ENCODE measurements at places on chromosomes 3 and 15. TPM values are rescaled to one million over a fixed set of nuclear protein-coding genes. Genes with fewer than 3 reads are reported as not detected.

SLC25A26 gene
- total RNA-seq = 18.4 TPM

GRCh38 chr3:14273901-14274611, 95.4 kb downstream of the LSM3 start:
- no peak for DNase-seq

DNA sequence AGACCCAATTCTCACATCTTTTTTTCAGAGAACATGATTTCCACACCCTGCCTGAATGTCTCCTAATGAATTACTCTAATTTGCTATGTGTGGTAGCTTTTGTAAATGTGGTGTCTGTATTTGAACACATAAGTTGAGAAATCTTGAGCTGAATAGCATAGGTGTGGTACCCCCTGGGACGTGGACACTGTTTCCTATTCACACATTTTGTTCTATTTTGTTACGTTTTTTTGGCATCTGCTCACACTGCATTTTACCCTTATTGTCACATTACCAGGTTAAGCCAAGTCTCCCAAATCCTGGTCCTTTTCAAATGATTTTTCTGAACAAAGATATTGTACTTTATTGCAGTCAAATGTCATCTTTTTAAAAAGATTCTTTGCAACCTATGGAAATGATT, 6.8 kb upstream of the MAPK6 start:
- no peak for DNase-seq

COL8A1 gene
- total RNA-seq = not detected
